CD4-positive, alpha-beta T cell (primary cell): ENCODE measurements at places on chromosomes 1 and 21. TPM values are rescaled to one million over a fixed set of nuclear protein-coding genes. Genes with fewer than 3 reads are reported as not detected.

GRCh38 chr1:231070758-231071444 lies 30.8 kb upstream of the FAM89A start:
- no peak for DNase-seq

DNA sequence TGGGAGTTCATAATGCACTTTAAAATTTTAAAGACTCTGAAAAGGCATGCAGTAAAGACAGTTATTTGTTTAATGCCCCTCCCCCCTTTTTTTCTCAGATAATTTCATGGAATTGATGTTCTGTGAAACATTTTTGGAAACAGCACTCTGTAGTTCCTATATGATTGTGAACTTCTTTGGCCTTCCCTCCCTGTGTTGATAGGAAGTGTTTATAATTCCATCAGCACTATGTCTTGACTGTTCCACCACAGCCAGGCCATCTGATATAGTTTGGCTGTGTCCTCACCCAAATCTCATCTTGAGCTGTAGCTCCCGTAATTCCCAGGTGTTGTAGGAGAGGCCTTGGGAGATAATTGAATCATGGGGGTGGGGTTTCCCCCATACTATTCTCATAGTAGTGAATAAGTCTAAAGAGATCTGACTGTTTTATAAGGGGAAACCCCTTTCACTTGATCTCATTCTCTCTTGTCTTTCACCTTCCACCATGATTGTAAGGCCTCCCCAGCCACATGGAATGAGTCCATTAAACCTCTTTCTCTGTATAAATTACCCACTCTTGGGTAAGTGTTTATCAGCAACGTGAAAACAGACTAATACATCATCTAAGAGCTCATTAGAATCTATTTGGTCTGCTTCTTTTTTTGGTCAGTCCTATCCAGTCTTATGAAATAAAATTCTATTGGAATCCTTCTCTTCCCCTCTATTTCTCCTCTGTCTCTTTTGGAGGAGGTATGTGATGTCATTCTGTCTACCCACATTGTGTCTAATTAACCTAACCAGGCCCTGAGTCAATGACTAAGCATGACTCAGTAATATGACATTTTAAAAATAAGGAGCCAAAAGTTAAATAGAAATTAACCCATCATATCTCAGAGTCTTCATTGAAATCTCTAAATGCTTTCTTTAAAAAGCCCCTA lies 8.9 kb downstream of the CCDC185 start:
- DNase-seq, result no peak

- no peak for DNase-seq
Measured at GRCh38 chr1:5990913-5991312, 1.3 kb downstream of the NPHP4 start.

DNA sequence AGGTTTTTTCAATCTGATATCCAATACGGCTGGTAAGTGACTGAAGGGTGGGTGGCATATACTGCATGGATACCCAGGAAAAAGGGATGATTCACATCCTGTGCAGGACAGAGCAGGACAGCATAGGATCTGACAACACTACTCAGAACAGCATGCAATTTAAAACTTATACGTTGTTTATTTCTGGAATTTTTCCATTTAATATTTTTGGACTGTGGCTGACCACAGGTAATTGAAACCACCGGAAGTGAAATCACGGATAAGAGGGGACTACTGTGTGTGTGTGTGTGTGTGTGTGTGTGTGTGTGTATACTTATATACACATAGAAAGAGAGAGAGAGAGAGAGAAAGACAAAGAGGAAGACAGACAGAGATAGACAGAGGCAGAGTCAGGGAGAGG lies 23.0 kb downstream of the ERICH3 start:
- DNase-seq, result no peak

Gene FAM78B
- total RNA-seq, result not detected

DNA sequence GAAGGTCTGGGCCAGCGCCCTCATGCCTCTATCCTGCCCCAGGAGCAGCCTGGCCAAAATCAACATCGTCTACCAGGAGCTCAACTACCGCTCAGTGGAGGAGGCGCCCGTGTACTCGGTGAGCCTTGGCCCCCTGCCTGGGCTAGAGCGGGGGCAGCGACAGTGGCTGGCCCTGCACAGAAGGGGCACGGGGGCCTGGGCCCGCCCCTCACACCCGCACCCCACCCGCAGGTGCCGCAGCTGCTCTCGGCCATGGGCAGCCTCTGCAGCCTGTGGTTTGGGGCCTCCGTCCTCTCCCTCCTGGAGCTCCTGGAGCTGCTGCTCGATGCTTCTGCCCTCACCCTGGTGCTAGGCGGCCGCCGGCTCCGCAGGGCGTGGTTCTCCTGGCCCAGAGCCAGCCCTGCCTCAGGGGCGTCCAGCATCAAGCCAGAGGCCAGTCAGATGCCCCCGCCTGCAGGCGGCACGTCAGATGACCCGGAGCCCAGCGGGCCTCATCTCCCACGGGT lies 10.8 kb downstream of the SCNN1D start:
- DNase-seq, result no peak

GRCh38 chr1:2322581-2323211 lies 68.7 kb downstream of the MORN1 start:
- no peak for DNase-seq

DNA sequence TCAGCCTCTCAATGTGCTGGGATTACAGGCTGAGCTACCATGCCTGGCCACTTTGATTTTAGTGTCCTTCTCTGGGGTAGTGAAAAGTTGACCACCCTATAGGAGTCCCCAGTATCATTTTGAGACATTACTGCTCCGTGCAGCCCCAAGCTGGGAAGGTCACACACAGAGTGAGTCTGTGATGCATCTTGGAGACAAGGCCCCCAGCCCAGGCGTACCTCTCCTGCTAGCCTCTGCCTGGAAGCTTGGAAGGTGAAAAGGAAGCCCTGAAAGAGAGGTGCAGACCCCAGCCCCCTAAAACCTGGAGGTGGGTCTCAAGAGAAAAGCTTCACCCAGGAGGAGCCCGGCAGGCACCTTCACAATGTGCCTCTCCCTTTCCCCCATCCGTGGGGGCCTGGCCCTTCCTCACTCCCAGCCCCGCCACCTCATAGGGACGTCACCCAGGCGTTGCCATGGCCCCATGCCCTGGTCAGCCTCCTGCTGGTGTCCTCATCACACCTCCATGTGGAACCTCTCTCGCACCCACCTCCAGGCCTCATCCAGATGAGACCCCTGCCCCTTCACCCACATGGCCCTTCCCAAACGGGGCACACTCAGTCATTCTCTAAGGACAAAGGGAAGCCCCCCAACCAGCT lies 5.6 kb upstream of the ARF1 start:
- DNase-seq, result no peak

Gene CEP170
- 38.2 TPM for total RNA-seq

DNA sequence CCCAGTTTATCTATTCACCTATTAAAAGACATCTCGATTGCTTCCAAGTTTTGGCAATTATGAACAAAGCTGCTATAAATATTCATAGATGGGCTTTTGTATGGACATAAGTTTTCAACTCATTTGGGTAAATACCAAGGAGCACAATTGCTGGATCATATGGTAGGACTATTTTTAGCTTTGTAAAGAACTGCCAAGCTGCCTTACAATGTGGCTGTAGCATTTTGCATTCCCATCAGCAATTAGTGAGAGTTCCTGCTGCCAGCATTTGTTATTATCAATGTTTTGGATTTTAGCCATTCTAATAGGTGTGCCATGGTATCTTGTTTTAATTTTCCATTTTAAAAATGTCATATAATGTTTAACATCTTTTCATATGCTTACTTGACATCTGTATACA lies 475.6 kb upstream of the NCAM2 start:
- no peak for DNase-seq
